ENCODE measurements at places on chromosomes 3 and 15.

- H3K27me3 ChIP-seq, result no peaks in the 10 kb centered on the region
- no peak overlapping the region for H3K27ac ChIP-seq
- no peaks in the 10 kb centered on the region for H3K36me3 ChIP-seq
- H3K4me1 ChIP-seq, result no peaks in the 10 kb centered on the region
- DNase-seq, result no peak
- H3K4me3 ChIP-seq, result no peak overlapping the region
Measured at GRCh38 chr3:191750618-191751017, 289.7 kb downstream of the PYDC2 start.

DNA sequence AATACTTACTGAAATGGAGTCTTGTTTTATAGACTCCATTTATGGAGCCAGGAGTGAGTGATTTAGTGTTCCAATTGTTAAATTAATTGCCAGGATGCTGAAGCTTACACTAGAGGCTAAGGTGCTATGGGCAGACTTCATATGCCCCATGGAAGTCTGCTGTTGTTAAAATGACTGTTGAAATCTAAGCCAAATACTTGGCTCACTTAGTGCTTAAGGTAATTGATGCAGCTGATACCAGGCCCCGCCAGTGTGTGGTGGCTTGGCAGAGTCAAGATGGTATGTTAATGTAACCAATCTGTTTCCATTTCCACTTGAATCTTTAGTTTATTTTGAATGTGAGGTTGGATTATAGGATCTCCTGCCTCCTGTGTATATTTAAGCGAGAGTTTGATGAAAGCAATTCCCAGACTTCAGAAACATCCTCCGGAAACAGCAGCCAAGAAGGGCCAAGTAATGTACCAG, 187.1 kb downstream of the ITPR1 start:
- H3K4me1 ChIP-seq, result no peaks in the 10 kb centered on the region
- peaks cover 55% of the 10 kb centered on the region for H3K36me3 ChIP-seq
- no peak for DNase-seq
- no peak overlapping the region for H3K27ac ChIP-seq
- no peaks in the 10 kb centered on the region for H3K27me3 ChIP-seq

- peaks cover 17% of the 10 kb centered on the region for H3K4me1 ChIP-seq
- H3K36me3 ChIP-seq, result peaks cover 2% of the 10 kb centered on the region
- no peak overlapping the region for H3K27ac ChIP-seq
- peaks cover 16% of the 10 kb centered on the region for H3K27me3 ChIP-seq
- DNase-seq, result peak; percentile 20
Measured at GRCh38 chr3:179973931-179974361, 62.8 kb downstream of the PEX5L start.

GRCh38 chr3:120854908-120855526, 53.0 kb upstream of the STXBP5L start:
- no peak for DNase-seq
- no peaks in the 10 kb centered on the region for H3K4me1 ChIP-seq
- no peaks in the 10 kb centered on the region for H3K36me3 ChIP-seq

DNA sequence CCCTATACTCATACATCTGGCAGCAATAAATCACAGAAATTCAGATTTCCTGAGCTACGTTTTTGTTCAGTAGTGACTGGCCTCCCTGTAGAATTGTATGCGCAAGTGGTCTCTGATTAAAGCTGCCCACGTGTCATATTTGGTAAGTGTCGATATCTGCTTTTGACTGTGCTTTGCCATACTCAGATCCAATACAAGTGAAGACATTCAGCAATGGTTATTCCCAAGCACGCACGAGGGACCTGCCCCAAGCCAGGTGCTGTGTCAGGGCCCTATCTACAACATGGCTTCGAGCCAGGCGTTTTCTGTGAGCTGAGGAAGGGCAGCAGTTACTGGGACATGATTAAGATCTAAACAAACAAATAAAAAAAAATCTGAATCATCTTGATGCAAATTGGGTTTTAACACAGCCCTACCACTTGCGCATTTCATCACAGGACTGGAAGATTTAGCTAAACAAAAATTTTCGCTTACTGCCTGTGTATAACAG, 47.2 kb upstream of the ICE2 start:
- no peaks in the 10 kb centered on the region for H3K27me3 ChIP-seq
- H3K4me3 ChIP-seq, result no peak overlapping the region
- peak overlapping the region; percentile 9 for H3K27ac ChIP-seq
- H3K36me3 ChIP-seq, result peaks cover 59% of the 10 kb centered on the region
- peaks cover 57% of the 10 kb centered on the region for H3K4me1 ChIP-seq

- H3K36me3 ChIP-seq, result no peaks in the 10 kb centered on the region
- H3K4me1 ChIP-seq, result no peaks in the 10 kb centered on the region
- no peak overlapping the region for H3K4me3 ChIP-seq
- DNase-seq, result no peak
- no peaks in the 10 kb centered on the region for H3K27me3 ChIP-seq
Measured at GRCh38 chr15:77376770-77377169, 43.1 kb downstream of the PEAK1 start.

DNA sequence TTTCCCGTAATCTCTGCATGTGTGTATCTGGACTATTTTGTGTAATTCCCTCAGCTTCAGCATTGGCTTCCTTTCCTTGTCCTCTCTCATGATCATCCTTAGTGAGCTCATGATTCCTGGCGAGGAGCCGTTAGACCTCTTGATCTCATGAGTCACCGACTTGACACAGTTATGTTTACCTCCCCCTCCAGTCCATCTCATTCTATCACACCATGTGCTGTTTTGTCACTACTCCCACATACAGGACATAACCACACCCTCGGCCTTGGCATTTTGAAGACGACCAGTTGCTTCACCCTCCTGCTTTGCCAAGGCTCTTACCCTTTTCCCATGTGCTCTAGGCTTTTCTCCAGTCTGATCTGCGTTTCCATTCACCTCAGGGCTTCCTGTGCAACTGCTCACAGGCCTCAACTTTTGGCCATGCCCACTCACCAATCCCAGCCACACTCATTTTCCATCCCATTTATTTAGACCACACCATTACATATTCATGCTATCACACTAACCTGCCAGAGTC, 41.5 kb downstream of the CP start:
- peaks cover under 1% of the 10 kb centered on the region for H3K4me1 ChIP-seq
- H3K27me3 ChIP-seq, result no peaks in the 10 kb centered on the region
- no peak overlapping the region for H3K4me3 ChIP-seq

DNA sequence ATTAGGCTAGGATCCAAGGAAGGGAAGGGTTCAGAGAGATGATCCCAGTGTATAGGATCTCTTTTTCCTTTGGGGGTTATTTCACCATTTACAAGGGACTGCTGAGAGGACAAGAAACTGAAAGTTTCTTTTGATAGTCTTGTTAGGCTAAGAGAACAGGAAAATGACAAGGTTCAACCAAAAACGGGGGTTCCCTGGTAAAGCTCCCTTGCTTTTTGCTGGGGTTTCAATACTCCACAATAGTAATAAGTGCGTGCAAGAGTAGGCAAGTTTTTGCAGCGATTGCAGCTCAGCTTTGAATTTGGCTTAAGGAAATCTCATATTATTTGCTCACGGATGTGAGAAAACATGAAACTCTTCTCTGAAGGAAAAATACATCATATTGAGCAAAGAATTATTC, 18.8 kb upstream of the SUSD5 start:
- H3K36me3 ChIP-seq, result no peaks in the 10 kb centered on the region
- H3K27ac ChIP-seq, result no peak overlapping the region
- H3K4me1 ChIP-seq, result no peaks in the 10 kb centered on the region
- H3K4me3 ChIP-seq, result no peak overlapping the region

DNA sequence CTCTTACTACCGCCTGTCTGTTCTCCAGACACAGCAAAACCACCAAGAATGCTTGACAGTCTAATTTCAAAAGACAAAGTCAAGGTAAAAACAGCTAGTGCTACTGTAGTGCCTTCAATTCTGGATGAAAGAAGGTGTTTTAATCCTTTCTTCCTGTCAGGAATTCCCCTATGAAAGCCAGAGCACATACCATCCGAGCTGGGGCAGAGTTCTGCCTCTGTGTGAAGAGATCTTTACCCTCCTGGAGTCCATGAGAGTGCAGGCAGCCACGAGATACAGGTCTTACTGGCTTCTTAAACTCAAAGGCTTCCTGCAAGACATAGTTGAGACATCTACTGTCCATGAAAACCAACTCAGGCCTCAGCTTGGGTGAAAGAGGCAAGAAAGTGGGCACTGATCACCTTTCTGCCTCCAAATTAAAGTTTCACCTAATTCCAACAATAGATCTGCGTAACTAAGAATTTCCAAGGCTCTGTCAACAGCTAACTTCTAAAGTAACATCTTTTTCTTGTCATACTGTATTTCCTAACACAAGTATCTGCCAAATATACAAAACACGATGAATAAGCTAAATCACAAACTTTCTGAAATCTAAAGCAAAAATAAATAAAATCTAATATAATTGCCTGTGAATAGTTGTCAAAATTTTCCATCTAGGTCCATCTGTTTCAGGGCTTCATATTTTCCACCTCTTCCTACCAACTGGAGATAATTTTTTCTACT, 7.5 kb downstream of the CDC25A start:
- peaks cover 84% of the 10 kb centered on the region for H3K36me3 ChIP-seq
- no peaks in the 10 kb centered on the region for H3K27me3 ChIP-seq
- no peak overlapping the region for H3K27ac ChIP-seq

DNA sequence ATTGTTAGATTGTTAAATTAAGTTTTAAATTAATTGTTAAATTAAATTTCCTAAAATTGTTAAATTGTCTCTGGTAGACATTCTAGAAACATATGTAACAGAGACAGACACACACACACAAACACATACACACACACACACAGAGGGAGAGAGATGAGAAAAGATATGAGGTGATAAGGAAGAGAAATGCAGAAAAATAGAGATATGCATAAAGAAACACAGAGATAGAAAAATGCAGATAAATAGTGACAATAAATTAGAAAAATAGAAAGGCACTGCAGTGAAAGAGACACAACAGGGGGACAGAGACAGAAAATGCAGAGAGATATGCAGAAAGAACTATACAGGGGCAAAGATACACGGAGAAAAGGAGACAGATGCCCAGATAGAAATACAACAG, 25.1 kb upstream of the GOLGA8B start:
- no peak overlapping the region for H3K27ac ChIP-seq
- no peaks in the 10 kb centered on the region for H3K36me3 ChIP-seq
- peaks cover 55% of the 10 kb centered on the region for H3K27me3 ChIP-seq
- no peak overlapping the region for H3K4me3 ChIP-seq
- DNase-seq, result no peak
- peaks cover 12% of the 10 kb centered on the region for H3K4me1 ChIP-seq

DNA sequence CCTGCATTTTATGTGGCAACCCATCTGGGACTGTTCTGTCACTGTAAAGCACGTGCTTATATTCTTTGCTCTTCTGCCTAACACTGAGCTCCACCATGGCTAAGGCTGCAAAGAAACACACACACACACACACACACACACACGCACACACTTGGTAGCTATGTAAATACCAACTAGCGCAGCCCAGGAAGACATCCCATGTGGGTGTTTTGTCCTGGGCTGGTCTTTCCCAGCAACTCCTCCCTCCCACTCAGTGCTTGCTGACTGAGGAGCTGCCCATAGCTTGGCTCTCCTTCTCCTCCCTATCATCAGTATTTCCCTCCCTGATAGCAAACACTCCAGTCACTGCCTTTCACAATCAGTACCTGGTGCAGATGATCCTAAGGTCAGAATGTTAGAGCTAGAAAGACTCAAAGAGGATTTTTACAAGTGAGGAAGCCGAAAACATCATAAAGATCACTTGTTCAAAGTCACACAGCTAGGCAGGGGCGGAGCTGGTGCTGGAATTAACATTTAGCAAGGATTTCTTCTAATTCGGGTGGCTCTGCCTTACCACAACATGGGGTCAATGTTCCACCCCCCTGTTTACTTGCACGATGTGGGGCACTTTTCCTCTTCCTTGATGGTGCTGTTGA, 377.1 kb upstream of the TBL1XR1 start:
- no peaks in the 10 kb centered on the region for H3K4me1 ChIP-seq
- peaks cover 4% of the 10 kb centered on the region for H3K36me3 ChIP-seq
- H3K4me3 ChIP-seq, result no peak overlapping the region
- no peak overlapping the region for H3K27ac ChIP-seq

Measured in activated CD4-positive, alpha-beta memory T cell treated with anti-CD3 and anti-CD28 coated beads, Interleukin-2, amount 10 ng/mL, durations not matched to agents 7 days and 5 days (primary cell).